ENCODE measurements at places on chromosomes 11 and 22.

DNA sequence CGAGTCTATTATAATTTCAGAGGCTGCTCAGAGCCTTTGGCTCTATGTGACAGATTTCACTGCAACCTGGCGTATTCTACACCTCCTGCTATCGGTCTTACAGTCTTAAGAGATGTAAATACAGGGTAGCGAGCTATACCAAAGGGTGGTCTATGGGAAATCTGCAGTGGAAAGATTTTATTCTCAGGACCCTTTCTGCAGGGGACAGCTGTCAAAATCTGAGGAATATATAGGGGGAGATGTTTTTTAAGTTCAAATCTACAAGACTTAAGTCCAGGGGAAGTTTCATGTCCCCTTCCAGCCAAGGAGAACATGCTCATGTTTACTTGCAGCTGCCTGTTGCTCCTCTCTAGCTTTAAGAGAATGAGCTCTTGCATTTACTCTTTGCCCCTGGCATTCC lies 62.7 kb downstream of the MICAL2 start:
- DNase-seq, result no peak

GRCh38 chr22:50608996-50609395 lies 8.4 kb downstream of the MAPK8IP2 start:
- no peak for DNase-seq

- DNase-seq, result peak; percentile 30
Observed at GRCh38 chr11:57322256-57323166, 2.2 kb downstream of the TNKS1BP1 start.

DNA sequence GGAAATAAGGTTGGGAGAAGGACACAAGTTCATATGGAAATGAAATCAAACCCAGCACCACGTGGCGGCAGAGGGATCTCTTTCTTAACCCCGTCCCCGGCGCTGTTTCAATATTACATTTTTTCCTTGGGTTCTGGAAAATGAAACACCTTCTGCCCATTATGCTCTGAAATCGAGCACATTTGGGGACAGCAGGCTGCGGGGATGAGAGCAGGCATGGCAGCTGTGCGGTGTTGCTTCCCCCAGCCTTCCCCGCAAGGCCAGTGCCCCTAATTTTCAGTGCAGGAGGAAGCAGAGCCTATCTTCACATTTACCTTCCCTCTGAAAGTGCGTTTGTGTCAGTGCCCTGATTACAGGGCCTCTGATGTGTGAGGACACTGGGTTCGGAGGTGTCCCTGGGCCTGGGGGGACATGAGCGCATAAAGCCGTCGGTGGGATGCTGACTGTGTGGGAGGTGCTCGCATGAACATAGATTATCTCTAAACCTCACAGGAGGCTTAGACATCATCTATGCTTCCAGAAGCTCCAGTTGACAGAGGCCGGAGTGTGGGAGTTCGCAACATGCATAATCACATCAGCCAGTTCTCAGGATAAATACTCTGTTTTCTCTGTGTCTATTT lies 921.3 kb downstream of the BRD1 start:
- DNase-seq, result no peak

DNA sequence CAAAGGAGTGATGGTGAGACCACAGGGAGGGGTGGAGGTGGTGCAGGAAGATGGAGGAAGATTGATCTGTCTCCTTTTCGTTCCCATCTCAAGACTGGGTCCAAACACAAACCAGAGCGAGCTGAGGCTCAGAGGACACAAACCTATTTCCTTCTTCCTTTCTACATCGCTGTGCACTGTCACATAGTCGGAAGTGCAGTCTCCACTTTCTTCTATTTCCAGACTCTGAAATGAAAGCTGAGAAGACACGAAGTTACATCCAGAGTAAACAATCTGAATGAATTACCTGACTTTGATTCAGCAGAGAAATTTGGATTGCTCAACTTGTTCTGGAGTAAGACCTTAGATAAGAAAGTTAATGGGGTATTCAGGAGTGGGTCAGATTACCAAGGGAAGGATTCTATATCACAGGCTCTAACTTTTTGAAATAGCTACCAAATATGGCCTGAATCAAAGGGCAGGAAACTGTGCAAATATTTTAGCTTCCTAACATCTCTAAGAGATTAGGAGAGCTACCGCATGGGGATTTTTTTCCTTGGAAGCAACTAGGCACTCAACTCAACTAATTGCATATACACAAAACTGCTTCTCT lies 14.4 kb downstream of the OVCH2 start:
- DNase-seq, result no peak

GRCh38 chr11:120977266-120978137 lies 46.4 kb upstream of the TBCEL start:
- DNase-seq, result no peak

DNA sequence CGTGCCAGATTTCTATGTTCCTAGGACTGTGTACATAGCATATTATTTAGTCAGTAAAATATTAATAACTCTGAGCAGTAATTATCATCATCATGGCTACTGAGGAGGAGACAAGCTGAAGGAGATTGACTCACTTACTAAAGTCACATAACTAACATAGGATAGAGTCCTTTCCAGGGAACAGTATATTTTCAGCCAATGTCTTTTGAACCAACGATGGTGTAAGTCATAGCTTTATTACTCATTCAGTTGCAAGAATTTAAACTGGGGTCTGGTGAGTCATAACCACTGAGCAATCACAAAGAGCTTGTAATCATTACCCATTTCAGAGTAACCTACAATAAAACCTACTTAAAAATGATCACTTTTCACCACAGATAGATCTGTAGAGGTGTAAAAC lies 1564.8 kb upstream of the TENM4 start:
- DNase-seq, result no peak

DNA sequence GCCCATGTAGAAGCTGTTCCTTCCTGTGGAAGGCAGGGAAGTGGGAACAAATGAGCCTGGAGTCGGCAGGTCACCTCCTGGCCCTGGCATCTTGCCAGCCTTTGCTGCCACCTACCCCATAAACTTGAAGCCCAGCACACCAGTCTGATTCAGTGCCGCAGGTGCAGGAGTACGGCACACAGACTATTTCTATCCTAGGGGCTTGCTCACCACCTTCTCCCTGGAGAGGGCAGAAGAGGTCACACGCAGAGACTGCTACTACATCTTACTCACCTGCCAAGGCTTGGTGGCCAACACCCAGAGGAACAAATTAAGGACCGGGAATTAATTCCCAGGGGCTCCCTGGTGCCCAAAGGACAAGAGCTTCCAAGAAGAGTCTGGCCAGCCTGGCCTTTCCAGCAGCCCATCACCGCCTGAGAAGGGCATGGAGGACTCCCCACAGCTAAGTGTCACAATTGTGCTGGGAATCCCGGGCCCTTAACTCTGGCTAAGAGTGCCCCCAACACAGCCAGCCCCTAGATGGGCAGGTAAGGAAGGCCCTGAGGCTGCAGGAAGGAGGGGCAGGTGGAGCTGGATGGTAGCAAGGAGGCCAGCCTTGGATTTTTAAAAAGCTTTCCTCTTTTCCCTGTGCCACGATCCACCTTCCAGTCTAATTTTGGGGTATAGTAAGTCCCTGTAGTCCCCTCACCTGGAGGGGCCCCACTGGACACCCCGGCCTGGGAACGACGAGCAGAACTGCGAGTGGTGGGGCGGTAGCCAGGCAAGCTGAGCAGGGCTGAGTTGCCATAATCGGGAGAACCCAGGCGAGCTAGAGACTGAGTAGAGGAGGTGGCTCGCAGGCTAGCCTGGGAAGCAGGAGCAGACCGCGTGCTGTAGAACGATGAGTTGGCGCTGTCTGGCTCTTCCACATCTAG lies 6.9 kb downstream of the IL18BP start:
- DNase-seq, result no peak

- DNase-seq, result no peak
Observed at GRCh38 chr11:124600621-124601320, 10.5 kb upstream of the PANX3 start.

DNA sequence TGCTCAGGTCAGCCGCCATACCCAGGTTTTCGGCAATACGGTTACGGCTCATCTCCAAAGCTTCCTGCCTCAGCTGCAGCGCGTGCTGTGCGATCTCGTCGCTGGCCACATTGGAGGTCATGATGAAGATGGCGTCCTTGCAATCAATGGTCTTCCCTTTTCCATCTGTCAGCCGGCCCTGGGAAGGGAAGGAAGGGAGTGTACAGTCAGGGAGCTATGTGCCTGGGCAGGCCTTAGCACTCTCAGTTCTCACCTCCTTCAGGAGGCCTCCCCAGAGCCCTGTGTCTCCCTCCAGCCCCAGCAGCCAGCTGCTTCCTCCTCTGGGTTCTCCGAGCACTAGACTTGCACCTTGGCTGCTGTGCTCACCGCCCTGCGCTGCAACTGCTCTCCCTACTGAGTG lies 51.5 kb upstream of the PHOX2A start:
- no peak for DNase-seq

GRCh38 chr11:119941636-119942411 lies 196.1 kb downstream of the TRIM29 start:
- no peak for DNase-seq

- no peak for DNase-seq
Observed at GRCh38 chr22:39712081-39712480, 141.5 kb downstream of the CACNA1I start.

DNA sequence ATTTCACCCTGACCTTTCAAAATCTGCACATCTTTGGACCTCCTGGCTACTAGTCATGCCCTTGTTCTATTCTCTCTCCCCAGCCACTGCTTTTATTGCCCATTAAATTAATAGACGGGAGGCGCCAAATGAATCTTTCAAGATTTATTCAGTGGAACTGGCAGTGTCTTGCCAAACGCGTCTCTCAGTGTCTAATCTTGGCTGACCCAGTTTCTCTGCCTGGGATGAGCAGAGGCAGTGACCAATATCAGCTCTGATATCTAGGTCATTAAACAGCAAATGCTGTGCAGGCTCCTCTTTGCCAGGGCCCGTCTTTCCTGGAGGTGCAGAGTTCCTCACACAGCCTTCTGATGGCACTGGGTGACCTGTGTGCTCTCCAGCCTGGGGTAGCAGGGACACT lies 74.0 kb downstream of the TRAF6 start:
- no peak for DNase-seq

- no peak for DNase-seq
Observed at GRCh38 chr11:76891285-76891684, 30.6 kb downstream of the ACER3 start.

- no peak for DNase-seq
Observed at GRCh38 chr11:88103337-88104206, 71.7 kb downstream of the RAB38 start.

DNA sequence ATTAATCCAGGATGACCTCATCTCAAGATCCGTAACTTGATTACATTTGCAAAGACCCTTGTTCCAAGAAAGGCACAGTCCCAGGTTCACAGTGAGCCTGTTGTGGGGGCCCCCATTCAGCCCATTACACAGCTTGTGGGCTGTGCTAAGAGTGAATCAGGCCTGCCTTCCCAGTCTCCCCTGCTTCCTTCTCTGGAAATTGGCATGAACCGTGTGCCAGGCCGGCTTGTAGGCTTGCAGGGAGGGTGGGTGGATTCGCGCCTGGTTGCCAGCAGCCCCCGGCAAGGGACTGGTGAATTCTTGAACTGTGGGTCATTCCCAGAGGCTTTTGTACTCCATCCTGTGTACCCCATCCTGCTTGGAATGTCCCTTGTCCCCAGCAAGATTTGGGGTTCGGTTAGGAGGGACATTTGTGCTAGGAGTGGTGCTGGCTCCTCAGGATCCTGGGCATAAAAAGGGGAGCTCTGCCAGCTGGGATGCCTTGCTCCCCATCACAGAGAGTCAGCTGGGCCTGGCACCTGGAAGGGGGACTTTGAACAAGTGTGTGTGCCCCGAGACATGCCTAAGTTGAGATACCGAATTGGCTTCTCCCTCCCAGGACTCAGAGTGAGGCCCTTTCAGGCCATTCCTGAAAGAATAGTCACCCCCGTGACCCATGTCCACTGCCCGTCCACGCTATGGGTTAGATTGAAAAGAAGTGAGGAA lies 818.2 kb downstream of the BRD1 start:
- no peak for DNase-seq

DNA sequence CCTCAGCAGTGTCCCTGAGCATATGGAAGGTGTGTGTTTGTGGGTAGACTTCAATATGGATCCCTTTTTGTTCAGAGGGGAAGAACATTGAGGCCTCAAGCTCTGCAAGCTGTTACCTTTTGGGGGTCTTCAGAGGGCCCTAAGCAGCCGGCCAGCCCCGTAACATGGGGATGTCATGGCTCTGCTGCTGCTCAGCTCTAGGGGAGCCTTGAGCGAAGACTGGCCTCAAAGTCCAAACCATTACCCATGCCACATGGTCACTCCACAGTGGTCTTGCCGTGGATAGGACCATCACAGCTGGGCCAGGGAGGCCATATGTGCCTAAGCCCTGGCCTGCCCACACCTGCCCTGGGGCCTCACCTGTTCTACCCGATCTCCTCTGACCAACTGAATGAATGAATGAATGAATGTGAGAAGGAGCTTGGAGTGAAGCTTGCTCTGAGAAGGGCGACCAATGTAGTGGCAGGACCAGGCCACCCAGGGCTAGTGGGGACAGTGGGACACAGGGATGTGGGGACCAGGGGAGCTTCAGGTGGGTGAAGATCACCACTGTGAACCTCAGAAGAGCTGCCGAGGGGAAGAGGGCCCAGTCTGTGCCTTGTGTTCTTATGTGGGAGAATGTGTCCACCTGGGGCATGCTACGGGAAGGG lies 754.6 kb downstream of the BRD1 start:
- no peak for DNase-seq

- DNase-seq, result no peak
Observed at GRCh38 chr22:41598891-41599635, 9.4 kb upstream of the PMM1 start.

GRCh38 chr11:128171506-128171905 lies 415.9 kb downstream of the ETS1 start:
- no peak for DNase-seq

GRCh38 chr11:133906241-133906640 lies 50.5 kb downstream of the IGSF9B start:
- DNase-seq, result no peak

GRCh38 chr22:38748487-38749136 lies 7.2 kb downstream of the SUN2 start:
- DNase-seq, result no peak
